AG20443 (cell line): ENCODE measurements at places on chromosomes 2 and 18.
A peak's percentile ranks its signal among the peaks of the same experiment; 100 is the strongest.

DNA sequence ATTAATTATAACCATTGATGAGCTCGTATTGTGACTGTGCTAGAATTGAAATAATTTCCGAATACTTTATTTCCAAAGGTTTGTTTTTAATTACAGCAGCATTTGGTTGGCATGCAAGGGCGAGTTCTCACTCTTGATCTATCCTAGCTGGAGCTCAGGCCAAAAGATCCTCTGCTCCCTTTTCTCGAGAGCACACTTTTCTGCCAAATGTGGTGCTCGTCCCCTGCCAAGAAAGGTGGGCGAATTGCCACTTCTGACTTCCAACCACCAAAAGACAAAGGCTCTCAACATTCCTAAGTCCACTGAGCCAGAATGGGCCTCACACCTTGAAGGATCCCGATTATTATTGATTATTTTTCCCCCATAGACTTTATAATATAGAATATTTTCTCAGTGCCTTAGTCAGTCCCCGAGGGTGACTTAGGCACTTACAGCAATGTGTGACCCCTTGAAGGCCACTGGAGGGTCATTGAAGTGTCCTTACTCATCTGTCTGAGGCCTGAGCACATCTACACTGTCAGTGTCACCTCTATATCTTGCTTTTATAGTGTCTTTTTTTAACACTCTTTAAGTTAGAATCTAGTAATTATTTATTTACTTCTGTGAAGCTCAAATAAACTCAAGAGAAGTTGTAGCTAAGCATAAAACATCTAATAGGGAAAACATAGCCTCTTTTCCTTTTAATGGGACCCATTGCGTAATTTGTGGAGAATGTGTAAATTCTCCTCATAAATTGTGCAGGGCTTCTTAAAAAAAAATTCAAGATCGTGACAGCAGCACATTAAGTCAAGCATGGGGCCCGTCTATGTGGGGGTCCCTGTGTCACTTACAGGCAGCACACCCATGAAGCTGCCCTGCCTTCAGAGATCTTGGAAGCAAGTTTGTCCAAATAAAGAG is 98.3 kb downstream of the MEIS1 start:
- peak; percentile 37 for DNase-seq

DNA sequence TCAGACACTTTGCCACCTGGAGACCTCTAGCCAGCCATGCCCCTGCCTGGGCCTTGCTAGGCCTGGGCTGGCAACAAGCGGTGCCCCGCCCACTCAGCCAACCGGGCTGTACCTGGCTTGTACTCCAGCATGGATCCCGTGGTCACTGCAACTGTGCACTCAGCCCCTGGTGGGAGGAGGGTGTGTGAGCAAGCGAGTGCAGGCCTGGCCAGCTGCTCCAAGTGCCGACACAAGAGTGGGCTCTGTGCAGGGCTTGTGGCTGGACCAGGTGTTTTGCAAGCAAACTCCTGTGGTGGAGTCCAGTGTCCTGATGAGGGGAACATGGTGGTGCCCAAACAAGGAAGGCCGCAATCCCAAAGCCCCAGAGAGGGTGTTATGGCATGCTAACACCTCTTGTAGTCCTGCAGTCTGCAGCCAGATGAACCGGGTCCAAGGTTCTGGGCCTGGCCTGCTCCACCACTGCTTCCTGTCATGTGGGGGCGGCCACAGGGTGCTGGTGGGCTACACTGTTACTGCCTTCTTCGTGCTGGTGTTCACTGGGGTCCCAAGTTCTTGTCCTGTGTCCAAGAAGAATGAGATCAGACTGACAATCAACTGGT is 60.1 kb upstream of the CD28 start:
- DNase-seq: no peak

- no peak for DNase-seq
Observed at GRCh38 chr2:237199577-237199976, 113.9 kb downstream of the COPS8 start.

- DNase-seq: no peak
Observed at GRCh38 chr2:157203651-157204050, 53.9 kb upstream of the GALNT5 start.

DNA sequence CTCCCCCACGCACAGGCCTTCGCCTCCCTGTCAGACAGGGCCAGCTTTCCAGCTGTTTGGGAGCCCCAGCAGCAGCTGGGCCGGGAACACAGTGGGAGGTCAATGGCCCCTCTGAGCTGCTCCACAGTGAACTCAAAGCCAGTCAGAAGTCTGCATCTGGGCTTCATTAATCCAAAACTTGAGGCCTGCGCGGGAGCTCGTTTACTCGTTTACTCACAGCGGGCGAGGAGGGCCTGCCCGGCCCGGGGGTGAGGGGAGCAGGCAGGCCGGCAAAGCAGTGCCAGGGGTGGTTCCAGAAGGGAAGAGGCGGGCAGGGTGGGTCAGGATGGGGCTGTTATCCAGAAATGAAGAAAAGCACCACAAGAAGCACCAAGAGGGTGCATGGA is 36.8 kb upstream of the SEMA4C start:
- peak; percentile 82 for DNase-seq

GRCh38 chr2:187612857-187613256 is 58.6 kb upstream of the TFPI start:
- no peak for DNase-seq

DNA sequence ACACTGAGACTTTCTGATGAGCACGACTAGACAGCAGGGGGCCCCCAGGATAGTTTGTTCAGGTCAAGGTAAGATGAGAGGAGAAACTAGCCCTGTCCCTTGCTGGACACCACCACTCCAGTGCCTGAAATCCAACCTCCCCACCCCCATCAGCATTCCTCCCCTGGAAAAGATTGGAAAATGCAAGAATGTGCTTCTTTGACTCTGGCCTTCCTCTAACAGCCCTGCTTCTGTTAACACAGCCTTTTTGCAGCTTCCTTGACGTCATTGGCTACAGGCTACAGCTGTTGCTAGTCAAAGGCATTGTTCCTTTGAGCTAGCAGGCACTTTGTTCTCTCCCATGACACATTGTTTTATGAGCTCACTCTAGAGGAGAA is 20.1 kb upstream of the LTBP1 start:
- peak; percentile 47 for DNase-seq

- no peak for DNase-seq
Observed at GRCh38 chr2:189506514-189506976, 65.3 kb downstream of the WDR75 start.

DNA sequence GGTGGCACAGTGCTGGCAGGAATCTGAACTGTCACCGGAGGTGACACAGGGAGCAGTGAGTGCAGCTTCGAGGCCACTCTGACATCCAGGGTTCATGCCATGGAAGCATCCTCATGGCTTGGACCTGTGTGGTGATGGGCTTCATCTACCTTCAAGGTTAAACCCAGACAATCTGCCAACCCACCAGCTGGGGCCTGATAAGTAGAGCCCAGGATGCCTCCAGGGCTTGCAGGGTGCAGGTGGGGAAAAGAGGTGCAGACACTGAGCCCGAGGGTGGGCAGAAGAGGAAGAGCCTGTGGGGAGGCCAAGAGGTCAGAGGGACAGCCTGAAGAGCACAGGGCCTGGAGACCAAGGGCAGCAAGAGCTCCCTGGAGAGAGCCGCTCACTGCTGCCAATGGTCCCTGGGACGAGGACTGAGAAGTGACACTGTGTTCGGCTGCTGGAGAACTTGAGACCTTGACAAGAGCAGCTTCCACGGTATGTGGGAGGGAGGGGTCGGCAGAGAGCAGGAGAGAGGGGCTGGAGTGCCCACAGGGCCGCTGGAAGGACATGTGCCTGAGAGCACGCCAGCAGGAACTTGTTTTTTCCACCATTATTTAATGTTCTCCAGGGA is 8.1 kb upstream of the HES6 start:
- no peak for DNase-seq

GRCh38 chr2:55518841-55519165 is 715 bp upstream of the CFAP36 start:
- peak; percentile 24 for DNase-seq

- DNase-seq: peak; percentile 89
Observed at GRCh38 chr2:158893026-158893425, 75.4 kb upstream of the TANC1 start.

DNA sequence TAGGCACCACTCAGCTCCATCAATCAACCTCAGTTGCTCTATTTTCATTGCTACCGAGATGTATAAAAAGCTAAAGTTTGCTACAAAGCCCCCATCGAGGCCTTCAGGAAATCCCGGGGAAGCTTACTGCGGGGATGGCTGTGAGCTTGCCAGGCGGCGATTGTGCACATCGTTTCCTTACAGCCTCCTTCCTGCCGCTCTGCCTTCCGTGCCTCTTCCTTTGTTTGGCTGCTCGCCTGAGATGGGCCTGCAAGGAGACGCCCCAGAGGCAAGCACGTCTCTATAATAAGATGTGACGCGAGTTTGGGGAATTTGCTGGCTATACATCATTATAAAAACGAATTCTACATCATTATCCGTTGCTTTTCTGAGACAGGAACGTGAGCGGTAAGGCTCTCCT is 41.6 kb downstream of the DHRS9 start:
- DNase-seq: peak; percentile 18

DNA sequence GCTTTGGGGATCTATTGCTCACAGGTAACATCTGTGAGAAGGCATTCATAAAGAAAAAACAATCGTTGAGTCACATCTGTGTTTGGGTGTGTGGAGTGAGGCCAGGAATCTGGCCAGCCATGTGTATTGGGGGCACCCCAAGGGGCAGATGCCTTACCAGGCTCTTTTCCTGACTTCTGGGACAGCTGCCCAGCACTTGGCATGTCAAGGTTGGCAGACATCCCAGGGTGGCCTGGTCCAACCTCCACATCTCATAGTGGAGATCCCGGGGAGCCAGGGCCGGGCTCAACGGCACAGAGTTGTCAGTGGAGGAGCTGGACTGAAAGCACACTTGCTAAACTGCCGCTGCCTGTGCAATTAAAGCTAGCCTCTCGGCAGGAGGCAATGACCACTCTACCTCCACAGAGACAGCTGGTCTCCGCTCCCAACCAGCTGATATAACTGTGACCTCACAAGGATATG is 75.3 kb upstream of the MGAT4A start:
- DNase-seq: no peak

DNA sequence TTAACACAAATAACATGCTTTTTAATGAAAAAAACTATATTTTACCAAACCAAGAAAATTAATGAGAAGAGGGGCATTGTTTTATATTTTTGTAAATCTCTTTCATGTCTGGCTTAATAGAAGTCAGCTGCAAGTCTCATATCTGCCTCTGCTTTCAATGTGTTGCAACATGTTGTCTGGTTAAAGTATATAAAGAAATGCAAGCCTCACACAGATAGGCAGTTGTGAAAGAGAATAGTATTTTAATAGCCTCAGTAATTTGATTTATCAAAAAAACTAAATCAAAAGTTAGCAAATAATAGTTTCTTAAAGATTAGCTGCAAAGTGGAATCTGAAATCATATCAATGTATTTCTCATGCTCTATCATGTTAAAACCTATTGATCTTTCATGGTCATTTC is 52.9 kb upstream of the NCOA1 start:
- DNase-seq: no peak

- DNase-seq: no peak
Observed at GRCh38 chr2:153476491-153476815, 2.1 kb downstream of the RPRM start.

DNA sequence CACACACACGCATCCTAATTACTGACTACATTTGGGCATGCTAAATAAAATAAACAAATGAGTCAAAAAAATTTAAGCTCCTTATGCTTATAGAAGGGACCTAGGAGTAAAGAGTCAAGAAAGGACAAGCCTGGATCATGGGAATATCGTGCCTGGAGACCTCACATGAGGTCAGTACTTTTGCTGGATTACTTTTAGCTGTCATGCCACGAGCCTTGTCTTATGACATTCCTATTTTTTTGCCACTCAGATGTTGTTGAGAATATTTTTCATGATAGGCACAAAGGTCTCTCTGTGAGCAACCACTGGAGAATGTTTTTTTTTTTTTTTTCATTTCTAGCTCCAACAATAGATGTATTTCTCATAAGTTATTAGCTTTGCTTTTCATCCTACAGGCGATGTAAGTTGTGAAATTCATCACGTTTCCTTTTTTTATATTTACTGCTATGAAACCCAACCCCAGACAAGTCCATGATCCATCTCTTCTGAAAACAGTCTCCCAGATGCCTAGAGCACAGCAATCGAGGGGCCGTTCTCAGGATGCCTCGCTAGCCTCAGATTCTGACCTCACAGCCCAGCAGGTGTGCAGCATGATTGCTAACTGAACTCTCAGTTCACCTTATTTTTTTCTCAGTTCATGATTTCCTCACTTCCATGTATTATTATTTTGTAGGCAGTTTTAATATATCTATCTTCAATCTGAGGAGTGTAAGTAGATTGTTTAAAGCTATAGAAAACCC is 464.5 kb downstream of the IRS1 start:
- no peak for DNase-seq

DNA sequence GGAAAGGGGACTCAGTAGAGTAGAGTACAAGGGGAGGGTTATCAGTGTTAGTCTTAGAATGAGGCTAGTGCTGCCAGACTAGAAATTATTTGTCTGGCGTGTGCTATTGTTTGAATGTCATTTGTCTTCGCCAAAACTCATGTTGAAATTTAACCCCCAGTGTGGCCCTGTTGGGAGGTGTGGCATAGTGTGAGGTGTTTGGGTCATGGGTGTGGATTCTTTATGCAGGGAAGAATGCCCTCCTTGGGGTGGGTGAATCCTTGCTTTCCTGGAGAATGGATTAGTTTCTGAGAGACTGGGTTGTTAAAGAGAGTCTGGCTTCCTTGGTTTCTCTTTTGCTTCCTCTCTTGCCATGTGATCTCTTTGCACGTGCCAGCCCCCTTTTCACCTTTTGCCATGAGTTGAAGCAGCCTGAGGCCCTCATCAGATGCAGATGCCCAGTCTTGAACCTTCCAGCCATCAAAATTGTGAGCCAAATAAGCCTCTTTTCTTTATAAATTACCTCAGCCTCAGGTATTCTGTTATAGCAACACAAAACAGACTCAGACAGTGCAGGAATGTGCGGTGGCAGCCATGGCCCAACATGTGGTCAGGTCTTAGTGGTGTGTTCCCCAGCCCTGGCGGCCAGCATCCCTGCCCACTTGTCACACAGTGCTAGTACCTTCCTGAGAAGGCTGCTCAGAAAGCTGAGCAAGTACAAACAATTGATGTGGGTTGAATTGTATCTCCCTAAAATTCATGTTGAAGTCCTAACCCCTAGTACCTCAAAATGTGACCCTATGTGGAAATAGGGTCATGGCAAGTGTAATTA is 48.4 kb upstream of the NAB1 start:
- no peak for DNase-seq

- no peak for DNase-seq
Observed at GRCh38 chr2:42557306-42557705, 11.1 kb upstream of the MTA3 start.

DNA sequence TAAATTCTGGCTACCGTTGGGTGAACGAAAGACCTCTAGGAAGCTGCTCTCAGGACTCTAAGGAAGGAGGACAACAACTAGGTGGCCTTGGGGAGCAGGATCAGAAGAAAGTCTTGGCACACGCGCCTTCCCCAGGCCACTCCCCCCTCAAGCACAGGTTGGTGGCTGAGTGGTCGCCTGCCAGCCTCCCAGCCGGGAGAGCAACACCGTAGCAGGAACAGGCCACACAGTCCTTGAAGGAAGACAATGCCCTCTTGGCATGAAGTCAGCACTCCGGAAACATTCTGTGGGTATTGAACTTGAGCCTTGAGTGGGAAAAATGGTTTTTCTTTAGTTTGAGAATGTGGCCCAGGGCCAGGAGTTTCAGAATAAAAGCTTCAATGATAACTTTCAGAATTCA is 87.4 kb upstream of the AGAP1 start:
- DNase-seq: no peak
